ENCODE measurements at places on chromosomes 7 and 10.

GRCh38 chr10:4470231-4470835 is 355.7 kb upstream of the AKR1E2 start:
- no peak for DNase-seq

DNA sequence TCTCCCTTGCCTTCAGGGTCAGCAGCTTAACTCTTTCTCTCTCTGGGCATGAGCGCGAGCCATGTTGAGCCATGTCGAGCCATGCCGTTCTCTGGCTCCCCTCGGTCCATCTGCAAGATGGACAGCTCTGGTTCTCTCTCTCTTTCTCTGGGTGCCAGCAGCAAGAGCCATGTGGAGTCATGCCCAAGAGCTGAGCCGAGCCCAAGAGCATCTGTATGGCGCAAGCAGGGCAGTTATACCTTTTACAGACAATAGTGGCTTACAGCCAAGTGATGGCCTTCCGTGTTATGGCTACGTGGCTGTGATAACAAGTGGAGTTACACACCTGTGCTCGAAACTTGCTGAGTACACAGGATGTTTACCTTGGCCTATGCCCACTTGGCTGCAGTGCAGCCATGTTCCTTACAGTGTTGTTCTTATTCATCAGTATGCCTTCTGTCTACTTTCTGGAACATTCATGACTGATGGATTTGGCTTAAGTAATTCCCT is 327.7 kb downstream of the GLRX3 start:
- no peak for DNase-seq

DNA sequence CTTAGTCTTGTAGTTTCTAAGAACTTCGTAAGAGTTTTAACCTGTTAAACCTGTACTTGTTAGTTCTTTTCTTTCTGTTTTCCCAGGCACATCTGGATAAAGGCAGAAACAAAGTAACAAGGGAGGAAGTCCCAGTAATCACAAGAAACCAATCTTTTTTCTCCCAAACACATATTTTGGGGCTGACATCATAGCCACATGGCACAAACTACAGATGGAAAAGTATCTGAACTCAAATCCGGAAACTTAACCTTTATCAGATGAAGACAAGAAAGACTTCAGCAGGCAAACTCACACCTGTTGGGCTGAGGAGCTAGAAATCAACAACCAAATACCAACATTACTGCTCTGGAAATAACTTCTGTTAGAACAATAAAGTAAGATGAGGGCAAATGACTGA is 67.1 kb downstream of the CUBN start:
- DNase-seq = no peak

DNA sequence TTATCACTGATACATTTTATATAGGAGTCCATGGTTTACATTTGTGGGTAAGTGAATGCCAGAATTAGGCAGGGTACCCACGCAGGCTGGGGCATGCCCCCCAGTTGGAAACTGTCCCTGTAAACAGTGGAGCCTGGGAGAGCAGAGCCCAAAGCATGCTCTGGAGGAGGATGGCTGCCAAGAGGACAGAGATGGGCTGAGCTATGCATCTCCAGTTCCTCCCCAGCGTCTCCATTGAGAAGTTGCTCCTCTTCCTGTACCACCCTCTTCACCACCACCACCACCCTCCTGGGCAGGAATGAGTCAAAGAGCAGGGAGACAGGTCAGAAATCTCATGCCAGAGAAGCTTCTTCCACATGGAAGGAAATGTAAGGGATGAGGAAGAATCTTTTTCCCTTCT is 67.7 kb upstream of the KMT2E start:
- DNase-seq = no peak

DNA sequence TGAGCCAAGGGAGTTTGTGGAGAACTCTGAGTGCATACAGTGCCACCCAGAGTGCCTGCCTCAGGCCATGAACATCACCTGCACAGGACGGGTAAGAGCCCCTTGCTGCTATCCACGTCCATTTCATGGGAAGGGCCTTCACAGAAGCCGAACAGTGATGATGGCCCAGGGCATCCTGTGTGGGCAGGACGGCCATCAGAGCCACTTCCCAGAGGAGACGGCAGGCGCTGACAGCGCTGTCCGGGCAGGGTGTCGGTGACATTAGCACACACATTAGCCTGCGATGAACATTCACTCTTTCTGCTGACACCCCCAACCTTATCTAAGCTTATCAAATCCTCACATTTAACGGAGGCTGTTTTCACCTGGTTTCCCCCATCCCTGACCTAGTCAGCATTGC is 144.9 kb downstream of the EGFR start:
- no peak for DNase-seq

DNA sequence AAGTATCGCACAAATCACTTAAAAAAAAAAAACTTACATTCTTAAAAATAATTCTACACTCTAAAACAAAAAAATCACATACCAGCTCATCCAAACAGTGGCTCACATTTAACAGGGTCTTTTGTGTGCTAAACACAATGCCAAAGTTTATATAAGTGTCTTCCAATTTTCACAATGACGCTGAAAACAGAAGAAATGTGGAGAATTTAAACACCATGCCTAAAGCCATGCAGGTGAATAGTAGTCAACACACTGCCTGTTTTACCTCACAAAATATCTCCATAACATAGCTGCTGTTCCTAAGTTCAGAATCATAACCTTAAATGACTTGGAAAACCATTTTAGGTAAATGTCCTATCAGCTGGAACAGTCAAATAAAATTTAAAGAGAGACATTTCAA is 55.0 kb downstream of the GRB10 start:
- DNase-seq = no peak

DNA sequence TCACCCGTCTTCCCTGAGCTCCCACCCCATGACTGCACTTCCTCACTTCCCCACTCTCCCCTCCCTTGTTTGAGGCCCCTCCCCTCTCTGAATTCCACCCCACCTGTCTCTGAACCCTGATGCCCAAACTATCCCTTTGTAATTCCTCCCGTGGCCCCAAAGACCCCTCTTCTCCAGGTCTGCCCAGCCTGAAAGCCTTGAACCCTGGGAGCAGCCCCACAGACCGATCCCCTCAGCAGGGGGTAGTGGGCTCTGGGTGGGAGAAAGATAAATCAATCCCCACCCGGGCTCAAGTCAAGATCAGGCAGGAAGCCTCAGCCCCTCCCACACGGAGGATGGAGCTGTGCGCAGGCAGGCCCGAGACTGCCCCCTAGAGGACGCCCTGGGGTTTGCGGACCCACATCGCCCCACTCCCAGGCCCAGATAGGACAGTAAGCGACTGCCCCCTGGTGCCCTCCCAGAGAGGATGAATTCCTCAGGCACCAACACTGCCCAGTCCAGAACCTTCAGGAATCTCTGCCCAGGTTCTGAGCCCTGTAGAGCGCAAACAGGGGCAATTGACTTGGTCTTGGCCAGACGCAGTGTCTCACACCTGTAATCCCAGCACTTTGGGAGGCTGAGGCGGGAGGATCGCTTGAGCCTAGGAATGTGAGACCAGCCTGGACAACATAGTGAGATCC is 11.7 kb downstream of the HSPB1 start:
- DNase-seq = peak; percentile 97

DNA sequence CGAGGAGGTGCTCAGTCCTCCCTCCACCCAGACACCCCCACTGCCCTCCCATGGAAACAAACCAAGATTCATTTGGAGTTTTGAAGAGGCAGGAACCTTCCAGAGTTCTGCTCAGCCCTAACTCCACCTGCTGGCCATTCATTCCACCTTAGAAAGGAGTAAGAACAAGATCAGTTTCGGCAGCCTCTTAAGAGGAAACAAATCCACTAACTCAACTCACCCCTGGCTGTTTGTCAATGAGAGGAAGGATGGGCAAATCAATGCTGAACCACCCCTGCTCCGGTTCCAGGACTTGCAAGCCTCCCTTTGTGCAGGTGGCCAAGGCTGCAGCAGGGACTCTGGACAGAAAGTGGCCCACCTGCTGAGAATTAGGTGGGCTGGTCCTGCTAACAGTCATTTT is 26.2 kb downstream of the CCDC3 start:
- peak; percentile 63 for DNase-seq

DNA sequence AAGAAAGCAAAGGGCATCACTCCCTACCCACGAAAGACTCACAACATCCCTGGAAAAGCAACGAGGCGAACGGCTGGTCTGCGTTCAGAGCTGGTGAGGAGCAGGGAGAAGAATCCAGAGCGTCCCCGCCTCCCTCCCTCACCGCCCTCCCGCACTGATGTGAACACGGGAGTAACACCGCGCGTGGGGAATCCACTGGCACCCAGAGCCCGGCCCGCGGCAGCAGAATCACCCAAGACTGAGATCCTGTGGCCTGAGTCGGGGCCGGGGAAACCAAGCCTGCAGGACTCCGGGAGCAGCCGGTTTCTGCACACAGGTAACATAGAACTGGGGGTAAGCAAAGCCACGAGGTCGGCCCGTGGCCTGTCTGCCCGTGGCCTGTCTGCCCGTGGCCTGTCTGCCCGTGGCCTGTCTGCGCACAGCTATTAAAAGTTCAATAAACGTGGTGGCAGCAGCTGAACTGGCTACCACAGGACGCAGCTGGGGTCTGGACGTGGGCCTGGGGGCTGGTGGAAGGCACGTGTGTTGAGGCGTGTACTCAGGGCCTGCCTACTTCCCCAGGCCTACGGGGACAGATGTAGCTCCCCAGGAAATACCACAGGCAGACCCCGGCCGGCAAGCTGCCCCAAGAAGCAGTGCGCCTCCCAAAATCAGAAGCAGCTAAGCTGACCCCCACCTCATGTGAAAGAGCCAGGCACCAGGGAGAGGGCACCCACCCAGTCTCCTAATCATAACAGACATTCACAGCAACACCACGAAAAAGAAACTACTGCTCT is 23.0 kb downstream of the DIP2C start:
- DNase-seq = no peak

DNA sequence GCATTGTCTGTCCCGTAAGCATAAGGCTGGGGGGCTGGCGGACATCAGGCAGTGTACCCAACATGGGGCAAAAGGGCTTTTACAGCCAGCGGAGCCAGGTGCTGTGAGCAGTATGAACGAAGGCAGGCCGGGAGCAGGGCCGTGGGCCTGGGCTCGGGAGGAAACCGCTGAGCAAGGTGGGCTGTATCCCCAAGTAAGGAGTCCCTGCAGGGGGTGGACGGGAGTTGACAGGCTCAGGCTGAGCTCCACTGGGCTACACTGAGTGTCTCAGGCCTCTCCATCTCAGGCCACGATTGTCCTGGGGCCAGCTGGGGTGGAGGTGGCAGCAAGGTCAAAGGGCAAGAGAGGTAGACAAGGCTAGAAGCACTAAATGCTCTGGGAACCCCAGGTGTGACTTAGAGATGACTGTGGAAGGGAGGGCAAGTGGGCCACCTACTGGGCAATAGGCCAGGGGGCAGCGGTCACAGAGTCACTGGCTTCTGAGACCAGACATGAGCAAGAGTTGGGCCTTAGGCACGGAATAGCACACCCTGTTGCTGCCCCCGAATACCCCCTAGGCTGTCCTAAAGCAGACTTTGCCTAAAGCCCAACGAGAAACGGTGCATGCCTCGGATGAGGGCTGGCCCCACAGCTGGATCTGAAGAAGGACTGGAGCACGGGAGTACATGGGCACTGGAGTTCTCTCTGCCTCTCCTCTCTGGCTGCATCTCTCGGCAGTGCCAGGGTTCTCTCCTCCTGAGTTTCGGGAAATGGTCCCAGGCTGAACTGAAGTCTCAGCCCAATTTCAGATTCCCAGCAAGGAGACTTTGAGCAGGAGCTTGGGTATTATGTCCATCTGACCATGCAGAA is 10.8 kb upstream of the RAMP3 start:
- no peak for DNase-seq

GRCh38 chr7:55156919-55157763 is 138.3 kb downstream of the EGFR start:
- peak; percentile 23 for DNase-seq

- peak; percentile 96 for DNase-seq
Observed at GRCh38 chr10:102835007-102835482, 2.2 kb downstream of the CYP17A1 start.

- no peak for DNase-seq
Observed at GRCh38 chr7:112930787-112931186, 140.6 kb upstream of the TMEM168 start.

DNA sequence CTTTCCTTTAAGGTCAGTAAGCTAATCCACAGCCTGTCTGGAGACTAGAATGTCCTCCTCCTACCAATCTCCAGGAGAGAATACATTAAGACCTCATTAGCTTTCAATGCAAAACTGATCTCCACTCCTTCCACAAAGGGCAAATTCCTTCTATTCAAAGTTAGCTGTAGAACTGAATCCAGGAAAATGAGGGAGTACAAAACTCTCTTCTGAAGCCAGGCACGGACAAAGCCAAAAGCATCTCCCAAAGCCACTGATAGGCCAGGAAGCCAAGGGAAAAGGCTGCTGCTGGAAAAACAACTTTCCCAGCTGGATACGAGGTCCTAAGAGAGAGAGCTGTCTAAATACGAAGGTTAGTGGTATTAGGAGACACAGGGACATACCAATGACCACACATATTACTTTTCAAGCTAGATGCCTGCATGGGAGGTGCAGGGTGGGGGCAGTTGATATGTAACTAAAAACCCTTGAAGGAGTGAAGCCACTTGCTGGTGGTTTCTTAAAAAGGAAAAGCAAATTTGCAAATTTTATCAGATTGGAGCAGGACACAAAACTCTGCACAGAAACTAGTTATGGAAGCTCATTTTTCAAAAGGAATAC is 43.6 kb downstream of the MKX start:
- peak; percentile 44 for DNase-seq

DNA sequence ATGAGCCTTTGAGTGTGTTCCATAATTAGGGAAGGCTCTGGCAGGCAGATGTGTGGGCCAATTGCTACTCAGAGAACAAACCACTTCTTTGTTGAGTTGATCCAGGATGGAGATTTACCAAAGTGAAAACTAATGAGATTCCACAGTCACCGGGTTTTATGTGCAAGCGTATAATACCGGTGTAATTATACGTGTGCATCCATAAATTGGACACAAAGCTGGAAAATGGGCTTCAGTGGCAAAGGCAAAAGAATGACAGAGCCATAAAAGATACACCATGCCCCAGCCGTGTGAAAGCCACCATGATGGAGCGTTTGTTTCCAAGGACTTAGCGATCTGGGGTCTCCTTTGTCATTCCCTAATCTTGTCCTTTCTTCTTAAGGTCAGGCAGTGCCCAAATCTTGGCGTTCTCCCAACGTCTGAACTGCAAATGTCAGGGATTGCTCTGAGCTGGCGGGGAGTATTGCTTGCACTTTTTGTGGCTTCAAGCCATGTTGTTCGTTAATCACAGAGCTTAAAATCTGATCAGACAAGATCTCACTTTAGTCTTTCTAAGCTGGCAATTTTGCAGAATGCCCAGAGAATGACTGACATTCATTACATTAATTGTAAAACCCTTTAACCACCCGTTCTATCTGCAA is 70.1 kb downstream of the NPTX2 start:
- no peak for DNase-seq

DNA sequence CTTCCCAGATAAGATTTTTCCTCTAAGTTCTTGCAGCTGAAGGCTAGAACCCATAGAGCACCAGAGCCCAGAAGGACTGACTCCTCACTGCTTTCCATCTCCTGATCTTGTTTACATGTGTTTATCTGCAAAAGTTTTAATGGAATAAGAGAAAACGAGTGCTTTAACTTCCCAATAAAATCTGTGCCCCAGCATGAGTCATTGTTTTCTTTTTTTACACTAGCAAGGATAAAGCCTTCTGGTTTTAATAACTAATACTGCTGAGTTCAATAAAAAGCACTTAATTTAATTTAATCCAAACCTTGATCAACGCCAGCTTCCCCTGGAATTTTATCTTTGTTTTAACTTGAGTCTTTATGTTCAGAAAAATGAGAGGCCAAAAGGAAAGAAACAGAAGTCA is 227.6 kb downstream of the HPSE2 start:
- no peak for DNase-seq
